ENCODE measurements at places on chromosomes 2 and 18.

DNA sequence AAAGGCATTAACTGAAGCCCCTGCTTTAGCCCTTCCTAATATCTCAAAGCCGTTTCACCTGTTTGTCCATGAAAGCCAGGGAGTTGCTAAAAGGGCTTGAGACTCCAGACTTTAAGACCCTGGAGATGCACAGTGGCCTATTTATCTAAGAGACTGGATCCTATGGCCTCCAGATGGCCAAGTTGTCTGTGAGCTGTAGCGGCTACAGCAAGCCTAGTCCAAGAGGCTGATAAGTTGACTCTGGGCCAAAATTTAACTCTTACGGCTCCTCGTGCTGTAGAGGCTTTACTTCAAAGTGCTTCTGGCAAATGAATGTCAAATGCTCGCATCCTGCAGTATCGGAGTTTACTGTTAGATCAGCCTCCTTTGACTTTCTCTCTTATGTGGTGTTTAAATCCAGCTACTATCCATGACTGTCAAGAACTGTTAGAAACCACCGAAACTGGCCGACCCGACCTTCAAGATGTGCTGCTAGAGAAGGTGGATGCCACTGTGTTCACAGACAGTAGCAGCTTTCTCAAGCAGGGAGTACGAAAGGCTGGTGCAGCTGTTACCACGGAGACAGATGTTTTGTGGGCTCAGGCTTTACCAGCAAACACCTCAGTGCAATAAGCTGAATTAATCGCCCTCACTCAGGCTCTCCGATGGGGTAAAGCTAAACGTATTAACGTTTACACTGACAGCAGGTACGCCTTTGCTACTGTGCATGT is 336.7 kb upstream of the CNTNAP5 start:
- no peak for DNase-seq

DNA sequence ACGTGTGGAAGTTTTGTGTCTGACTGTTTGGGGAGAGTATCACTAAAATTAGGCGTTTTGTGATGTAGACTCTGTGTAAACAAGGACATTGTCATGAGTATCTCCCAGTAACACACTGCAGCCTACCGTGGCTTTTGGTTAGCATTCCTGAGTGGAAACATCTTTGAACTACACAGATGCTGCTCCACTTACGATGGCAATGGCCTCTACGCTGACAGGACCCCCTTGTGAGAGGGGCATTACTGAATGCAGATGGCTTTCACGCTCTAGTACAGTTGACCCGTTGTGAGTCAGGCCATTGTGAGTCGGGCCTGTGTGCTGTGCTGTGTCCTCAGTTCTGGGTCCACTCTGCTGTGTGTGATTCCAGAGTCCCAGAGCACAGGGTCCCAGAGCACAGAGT is 34.4 kb upstream of the ADNP2 start:
- DNase-seq: no peak

GRCh38 chr2:216654528-216655052 is 21.4 kb downstream of the IGFBP2 start:
- no peak for DNase-seq

DNA sequence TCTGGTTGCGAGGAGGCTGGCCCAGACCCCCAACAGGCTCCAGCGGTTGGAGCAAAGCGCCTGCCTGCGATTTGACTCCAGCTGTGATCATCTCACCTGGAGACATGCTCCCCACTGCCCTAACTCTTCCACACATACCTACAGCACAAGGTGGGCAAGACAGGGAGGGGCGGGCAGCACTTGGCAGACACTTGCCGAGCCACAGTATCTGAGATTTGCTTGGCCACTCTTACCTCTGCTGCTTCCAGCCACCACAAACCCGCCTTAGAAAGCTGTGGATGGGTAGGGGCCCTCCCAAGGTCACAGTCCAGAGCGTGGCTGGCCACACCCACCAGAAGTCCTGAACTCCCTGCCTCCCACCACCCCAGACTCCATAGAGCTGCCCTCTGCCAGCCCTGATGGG is 8.2 kb downstream of the CYP26B1 start:
- DNase-seq: no peak

- peak; percentile 54 for DNase-seq
Measured at GRCh38 chr18:22846088-22846683, 86.9 kb upstream of the RBBP8 start.

- DNase-seq: peak; percentile 54
Measured at GRCh38 chr2:72893594-72894319, 6.5 kb downstream of the SPR start.

GRCh38 chr2:3282056-3282998 is 95.3 kb downstream of the EIPR1 start:
- DNase-seq: peak; percentile 92

DNA sequence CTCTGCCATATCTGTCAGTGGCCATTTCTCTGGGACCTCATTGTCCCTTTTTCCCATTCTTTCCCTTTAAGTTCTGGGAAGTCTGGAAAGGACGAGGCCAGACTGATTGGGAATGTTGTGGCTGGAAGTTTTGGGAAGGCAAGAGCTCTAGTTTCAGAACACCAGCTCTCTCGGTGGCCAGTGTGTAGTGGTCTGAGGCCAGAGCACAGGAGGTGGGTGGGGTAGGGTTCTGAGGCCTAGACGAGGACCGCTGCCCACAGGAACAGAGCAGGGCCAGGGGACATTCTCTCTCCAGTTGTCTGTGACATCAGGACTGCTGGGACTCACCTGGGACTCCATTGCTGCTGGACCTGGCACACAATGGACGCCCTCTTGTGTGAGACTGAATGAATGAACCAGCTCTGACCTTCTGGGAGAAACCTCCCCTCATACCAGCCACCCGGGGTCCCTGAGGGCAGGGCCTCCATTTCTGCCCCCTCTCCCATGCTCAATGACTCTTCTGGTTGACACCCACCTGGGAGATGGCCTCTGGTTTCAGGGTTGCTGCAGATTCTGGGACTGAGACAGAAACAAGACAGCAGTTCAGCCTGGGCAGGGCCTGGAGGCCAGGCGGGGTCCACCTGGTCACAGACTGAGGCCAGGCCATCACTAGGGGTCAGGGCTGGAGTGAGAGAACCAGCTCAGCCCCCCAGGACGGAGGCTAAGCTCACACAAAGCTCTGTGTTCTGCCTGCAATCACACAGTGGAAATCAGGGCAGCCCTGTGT is 8.4 kb upstream of the NPPC start:
- DNase-seq: no peak

DNA sequence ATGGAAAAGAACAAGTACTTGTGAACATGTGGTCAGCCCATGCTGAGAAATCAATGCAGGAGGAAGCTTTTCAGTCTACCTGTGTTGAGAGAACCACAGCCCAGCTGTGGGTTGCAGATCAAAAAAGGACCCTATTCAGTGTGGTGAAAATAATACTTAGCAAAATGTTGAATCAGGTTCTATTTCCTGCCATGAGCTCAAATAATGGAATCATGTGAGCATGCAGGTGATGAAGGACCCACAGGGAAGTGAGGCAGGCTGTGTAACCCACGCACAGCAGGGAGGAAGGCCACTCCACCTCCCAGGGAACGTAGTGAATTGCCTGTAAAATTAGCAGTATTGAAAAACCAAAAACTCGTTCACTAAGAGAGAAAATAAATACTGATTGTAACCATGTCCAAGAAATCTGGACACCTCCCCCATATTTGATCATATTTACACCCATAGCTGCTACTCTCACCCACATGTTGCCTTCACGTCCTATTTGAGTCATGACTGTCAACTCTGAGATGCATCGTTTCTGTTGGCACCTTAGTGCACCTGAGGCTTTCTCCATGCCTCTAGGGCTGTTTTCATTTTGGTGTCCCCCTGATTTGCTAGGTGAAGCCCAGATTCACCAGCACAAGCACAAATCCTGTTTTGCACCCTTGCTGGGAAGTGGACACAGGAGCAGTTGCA is 20.5 kb upstream of the BCL2L11 start:
- DNase-seq: peak; percentile 4

DNA sequence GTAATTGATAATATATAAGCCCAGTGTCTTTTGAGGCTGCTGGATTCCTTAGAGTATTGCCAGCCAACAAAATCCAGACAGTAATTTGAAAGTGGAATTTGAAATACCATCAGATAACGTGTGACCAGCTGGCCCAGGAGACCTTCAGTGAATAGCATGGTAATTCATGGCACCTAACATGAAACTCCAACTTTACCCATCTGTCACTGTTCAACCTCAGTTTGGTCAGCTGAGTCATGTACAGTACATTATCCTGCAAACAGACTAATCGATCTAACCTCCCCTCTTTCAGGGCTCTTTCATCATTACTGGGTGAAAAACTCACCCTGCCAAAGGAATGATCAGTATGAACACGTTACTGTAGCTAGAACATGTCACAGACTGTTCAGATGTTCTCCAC is 230.6 kb downstream of the DOK6 start:
- no peak for DNase-seq

DNA sequence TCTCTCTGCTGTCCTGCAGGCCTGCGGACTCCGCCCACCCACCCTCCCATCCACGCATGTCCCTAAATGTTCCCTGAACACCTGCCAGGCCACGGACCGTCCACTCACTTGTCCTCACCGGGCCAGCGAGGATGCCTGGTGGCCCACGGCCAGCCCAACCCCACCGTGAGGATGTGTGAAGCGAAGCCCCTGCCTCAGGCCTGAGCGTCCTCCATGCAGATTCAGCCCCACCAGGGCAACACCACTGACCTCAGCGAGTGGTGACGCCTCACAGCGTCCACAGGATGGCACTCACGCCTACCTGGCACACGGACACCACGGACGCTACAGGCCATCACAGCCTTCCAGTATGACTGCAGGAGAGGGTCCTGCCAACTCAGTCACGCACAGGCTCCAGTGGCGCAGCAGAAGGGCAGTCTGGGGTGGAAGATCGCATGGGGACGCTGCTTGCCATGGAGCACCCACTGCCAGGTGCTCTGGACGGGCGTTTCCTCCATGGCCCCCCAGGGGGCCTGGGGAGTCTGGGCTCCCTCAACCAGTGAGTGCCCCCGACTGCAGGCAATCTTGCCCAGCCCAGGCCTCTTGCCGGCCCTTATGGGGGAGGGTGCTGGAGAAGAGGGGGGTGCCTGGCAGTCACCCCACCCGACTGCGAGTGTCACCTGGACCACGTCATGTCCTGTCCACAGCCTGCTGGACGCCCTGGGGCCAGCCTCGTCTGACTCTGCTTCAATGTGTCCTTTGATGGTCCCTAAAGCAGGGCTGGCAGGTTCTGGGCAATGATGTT is 25.4 kb downstream of the HDAC4 start:
- DNase-seq: no peak

GRCh38 chr2:13260402-13260801 is 543.7 kb downstream of the TRIB2 start:
- no peak for DNase-seq

DNA sequence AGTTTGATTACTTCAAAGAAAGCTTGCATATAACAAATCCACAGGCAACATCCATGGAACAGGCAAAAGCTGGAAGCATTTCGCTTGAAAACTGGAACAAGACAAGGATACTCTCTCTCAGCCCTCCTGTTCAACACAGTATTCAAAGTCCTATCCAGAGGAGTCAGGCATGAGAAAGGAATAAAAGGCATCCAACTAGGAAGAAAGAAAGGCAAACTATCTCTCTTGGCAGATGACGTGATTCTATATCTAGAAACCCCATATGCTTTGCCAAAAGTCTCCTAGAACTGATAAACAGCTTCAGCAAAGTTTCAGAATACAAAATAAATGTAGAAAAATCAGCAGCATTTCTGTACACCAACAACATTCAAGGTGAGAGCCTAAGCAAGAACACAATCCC is 34.1 kb upstream of the MC4R start:
- no peak for DNase-seq

- no peak for DNase-seq
Measured at GRCh38 chr2:69692424-69692823, 48.9 kb upstream of the AAK1 start.

DNA sequence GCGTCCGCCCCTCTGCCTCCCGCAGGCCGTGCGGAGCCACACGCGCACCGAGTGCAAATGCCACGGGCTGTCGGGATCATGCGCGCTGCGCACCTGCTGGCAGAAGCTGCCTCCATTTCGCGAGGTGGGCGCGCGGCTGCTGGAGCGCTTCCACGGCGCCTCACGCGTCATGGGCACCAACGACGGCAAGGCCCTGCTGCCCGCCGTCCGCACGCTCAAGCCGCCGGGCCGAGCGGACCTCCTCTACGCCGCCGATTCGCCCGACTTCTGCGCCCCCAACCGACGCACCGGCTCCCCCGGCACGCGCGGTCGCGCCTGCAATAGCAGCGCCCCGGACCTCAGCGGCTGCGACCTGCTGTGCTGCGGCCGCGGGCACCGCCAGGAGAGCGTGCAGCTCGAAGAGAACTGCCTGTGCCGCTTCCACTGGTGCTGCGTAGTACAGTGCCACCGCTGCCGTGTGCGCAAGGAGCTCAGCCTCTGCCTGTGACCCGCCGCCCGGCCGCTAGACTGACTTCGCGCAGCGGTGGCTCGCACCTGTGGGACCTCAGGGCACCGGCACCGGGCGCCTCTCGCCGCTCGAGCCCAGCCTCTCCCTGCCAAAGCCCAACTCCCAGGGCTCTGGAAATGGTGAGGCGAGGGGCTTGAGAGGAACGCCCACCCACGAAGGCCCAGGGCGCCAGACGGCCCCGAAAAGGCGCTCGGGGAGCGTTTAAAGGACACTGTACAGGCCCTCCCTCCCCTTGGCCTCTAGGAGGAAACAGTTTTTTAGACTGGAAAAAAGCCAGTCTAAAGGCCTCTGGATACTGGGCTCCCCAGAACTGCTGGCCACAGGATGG is 7.1 kb upstream of the WNT10A start:
- DNase-seq: no peak

GRCh38 chr2:226413498-226414130 is 386.0 kb downstream of the IRS1 start:
- no peak for DNase-seq

DNA sequence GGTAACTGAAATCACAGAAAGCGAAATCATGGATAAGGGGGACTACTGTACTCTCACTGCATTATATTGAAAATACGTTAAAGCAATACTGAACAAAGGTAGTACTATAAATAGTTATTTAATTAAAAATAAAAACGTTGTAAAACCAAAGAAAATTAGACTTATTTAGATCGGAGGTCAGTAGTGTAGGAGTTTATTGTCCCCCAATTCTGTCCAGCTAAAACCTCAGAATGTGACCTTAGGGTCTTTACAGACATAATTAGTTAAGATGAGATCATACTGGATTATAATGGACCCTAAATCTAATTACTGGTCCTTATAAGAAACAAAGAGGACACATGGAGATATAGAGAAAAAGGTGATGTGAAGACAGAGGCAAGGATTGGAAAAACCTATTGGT is 95.3 kb downstream of the PHLPP1 start:
- no peak for DNase-seq

DNA sequence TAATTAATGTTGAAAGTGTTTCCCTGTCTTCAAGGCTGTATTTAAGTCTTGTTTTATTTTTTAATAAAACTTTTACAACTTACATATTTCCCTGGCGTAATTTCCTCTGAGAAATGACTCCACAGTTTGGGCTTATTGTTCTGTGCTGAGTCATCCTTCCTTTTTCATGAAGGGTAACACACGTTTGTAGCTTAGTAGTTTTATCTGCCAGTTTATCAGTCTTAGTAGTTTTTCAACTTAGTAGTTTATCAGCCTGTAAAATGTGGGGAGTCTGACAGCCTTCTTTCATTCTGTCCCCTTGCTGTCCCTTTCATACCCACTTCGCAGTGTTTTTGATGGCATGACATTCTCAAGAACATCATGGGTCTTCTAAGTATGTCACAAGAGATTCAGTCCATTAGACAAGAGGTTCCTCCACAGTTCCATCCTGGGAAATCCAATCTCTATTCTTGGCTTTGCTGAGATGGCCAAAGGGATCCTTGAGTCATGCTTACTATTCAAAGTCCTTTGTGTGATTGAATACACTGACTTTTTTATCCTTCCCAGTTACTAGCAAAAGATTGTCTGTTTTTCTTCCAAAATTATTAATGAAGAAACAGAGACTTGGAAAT is 60.0 kb upstream of the SGPP2 start:
- no peak for DNase-seq
